Islet precursor cell (in vitro differentiated cells): ENCODE measurements at places on chromosomes 6 and 20.

DNA sequence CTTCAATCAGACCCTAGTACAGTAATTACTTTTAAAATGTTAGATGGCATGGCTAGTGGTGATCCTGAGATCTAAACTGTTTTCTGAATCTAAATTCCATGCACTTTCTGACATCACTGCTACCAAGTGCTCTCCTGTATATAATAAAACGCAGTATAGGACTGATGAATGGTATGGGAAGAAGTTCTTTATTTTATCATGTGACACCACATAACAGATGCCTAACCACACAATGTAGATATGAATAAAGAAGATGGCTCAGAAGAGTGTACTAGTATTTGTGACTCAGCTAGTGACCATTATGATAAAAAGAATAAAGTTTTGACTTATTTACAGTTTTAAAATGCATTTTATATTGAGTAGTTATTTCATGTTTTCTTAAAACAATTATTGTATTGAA lies 8.5 kb downstream of the NDUFAF4 start:
- DNase-seq = no peak

DNA sequence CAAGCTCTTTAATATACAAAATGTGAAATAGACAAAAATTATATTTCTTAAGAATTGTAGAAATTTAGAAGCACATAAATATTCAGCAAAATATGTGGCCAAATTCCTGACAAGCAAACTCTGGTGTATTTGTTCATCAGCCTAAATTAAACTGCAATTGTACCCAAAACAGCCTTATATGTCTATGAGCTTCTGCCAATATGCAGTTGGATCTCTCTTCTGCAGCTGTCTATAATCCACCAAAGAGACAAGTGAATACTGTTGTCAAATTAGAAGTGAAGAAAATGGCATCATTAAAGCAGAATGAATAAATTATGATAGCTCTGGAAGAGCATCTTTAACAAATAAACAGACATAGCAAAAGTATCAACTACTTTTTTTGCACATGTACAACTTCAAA lies 755.7 kb downstream of the GRIK2 start:
- no peak for DNase-seq

- peak; percentile 65 for DNase-seq
These were observed 19.3 kb upstream of the WFDC2 start for GRCh38 chr20:45450097-45450818.

- no peak for DNase-seq
These were observed at the start of gene ADGRF5 for GRCh38 chr6:46921731-46922130. Gene ADGRF5, minus strand, starts transcription at chr6:46921938. Its CDS starts 15,176 bp downstream, at chr6:46906762.
